Stimulated activated CD4-positive, alpha-beta T cell treated with anti-CD3 and anti-CD28 coated beads, Interleukin-12 subunit alpha, Interleukin-12 subunit beta, amount 100 ng/mL, for 48 hours (primary cell): ENCODE measurements at places on chromosomes 16 and 17.
A peak's percentile ranks its signal among the peaks of the same experiment; 100 is the strongest.

DNA sequence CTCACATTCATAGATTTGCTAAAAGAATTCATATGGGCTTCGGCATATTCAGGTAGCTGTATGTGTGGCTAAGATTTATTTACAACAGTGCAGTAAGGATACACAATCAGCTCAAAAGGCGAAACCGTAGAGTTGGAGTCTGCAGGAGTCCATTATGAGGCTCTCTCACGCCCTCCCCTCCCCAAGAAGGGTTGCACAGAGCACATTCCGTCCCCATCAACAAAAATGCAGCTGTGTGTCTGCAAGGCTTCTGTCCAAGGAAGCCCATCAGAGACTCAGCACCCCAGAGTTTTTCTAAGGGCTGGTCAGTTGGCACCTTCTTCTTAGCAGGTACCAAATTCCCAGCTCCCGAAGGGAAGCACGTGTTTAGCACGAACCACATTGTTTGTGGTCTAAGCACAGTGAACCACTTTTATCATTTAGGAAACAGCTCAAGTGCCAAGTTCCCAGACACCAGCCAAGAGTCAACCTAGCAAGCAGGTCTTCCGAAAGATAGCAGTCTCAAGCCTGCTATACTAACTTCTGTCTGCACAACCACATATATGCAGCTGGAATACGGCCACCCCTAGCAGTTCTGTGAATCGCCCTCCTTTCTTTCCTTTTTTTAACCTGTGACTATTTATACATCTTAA is 28.5 kb upstream of the MEAK7 start:
- no peak for DNase-seq

- no peak for DNase-seq
Observed at GRCh38 chr17:13920413-13920812, 148.9 kb upstream of the COX10 start.

DNA sequence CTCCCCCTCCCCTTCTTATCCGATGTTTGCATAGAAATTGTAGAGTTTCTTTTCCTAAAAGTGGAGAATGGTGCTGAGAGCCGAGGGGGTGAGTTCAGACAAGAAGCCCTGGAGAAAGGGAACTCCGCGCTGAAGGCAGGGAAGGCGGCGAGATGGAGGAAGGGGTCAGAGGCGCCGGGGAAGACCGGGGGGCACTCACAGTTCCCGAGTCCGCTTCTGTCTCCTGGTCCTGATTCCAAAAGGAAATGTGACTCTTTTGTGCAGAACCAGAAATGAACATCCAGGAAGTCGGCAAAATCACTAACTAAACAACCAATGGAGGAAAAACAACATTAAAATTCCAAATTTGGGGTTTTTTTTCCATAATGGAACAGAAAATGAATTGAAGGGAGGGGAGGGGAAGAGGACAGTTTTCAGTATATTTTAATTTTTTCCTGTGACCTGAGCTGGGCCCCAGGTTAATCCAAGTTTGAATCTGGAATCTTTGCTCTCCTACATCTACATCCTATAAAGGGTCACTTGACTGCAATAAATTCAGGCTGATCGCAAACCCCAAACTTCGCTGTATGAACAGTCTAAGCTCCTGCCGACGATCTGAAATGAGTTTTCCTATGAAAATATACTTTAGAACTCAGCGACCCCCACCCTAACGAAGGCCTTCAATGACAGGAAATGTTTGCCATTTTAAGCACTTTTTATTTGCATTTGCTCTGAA is 252.3 kb downstream of the C16orf95 start:
- no peak for DNase-seq

DNA sequence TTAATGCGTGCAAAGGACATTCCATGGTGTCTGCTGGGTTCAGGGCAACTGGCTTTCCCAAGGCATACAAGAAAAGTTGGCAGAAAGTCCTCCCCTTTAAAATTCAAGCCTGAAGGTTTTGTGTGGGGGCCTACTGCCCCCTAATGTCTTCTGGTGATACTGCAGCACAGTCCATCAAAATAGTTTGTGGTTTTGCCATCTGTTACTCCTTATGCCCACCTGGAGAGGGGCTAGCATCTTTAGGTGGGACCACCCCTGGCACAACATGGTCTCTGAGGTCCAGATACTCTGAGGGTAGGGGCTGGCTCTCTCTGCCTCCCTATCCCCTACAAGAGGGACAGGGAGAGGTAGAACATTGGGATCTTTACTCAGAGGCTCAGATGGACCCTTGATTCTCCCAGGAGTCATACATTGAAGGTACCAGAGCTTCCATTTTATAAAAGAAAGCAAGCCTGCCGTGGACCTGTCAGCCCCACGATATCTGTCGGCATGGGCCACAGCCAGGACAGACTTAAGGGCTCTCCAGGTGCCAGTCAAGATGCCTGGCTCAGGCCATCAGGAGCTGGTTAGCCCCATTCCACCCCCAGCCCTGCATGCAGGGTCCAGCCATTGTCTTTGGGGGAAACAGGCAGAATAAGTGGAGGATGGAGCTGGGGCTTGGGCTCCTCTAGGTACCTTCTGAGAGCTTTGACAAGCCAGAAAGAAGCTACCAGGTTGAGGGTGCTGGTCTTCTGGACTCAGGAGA is 6.3 kb downstream of the ESRP2 start:
- DNase-seq: no peak

DNA sequence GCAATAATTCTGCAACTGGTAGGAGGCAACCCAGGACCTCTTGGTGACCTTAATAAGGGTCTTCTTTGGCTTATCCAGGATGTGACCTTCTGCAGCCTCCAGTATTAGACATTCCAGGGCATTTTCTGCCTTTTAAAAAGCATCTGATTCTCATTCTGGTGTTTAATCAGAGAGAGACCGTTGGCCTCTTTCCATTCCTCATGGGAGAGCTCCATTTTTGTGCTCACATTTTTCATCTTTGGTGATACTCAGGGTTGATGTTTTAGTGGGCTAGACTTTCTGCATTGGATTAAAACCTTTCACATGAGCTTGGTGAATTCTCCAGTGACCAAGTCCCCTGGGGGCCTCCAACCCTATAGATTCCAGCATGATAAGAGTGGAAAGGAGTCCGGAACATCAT is 150.2 kb upstream of the CACNG5 start:
- no peak for DNase-seq

GRCh38 chr17:80486692-80487091 is 10.3 kb upstream of the NPTX1 start:
- no peak for DNase-seq

DNA sequence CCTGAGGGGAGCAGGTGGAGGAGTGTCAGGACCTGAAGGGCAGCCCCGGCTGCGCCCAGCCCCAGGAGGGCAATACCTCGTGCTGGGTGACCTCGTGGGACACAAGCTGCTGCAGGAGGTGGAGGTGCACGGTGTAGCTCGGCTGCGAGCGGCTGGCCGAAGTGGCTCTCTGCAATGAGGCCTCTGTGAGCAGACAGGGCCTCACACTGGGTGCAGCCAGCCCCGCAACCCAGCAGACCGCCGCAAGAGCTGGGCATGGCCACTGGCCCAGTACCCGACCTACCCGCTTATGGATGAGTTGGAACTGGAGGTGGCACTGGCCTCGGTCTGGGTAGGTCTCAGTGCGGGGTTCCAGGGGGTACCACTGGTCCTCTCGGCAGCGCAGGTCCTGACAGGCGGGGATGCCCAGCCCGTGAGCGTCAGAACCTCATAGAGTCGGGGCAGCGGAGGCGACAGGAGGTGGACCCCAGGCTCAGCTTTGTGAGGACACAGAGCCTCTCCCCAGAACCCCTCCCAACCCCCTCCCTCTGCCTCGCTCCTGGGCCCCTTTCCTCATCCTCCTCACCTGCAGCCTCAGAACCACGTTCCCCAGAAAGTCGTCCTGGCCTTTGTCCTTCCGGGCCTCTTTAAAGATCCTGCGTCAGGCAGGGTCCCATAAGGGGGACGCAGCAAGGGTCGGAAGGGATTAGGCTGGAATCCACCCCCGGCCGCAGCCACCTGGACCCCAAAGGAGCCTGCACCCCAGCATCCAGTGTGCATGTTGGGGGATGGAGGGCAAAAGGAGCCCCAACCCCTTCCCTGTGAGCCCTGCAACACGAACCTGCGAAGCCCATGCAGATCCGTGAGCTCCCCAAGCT is 4.0 kb downstream of the UNC13D start:
- no peak for DNase-seq

- no peak for DNase-seq
Observed at GRCh38 chr17:81258292-81258691, 19.2 kb downstream of the NDUFAF8 start.

- DNase-seq: peak; percentile 13
Observed at GRCh38 chr17:44655983-44656710, at the start of gene MEIOC. Gene MEIOC, plus strand, starts transcription at chr17:44656468. Its CDS starts 146 bp downstream, at chr17:44656614.

DNA sequence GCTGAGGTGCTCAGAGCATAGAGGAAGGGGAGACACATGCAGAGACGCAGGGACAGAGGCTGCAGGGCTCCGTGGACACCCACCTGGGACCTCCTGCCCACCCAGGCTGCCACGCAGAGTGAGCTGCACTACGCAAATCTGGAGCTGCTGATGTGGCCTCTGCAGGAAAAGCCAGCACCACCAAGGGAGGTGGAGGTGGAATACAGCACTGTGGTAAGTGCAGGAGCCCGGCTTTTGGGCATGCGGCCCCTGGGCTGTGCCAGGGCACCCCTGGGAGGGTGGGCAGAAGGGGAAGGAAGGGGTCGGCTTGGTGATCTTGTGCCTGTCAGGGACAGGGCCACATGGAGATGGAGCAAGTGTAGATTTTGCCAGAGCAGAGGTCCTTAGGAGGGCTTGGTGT is 15.2 kb downstream of the CD300A start:
- DNase-seq: no peak

DNA sequence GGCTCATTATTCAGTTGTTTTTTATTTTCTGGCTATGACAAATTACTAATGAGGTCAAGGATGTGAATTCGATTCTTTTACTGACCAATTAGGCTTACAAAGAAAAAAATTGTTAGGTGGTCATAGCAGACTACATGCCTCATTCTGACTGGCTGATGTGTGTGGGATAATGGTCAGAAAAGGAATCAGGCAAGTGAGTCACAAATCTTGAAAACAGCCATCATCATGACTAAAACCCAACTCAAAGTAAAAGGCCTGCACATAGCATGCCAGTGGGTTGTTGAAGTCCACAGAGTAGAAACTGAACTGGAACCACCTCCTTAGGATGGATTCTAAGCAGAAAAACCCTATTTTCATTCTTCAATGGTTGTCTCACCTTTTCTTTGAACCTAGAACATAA is 8.6 kb downstream of the RPGRIP1L start:
- no peak for DNase-seq

GRCh38 chr17:74368341-74369081 is 1.2 kb downstream of the GPR142 start:
- peak; percentile 75 for DNase-seq

GRCh38 chr17:41413353-41413957 is 10.9 kb downstream of the KRT37 start:
- DNase-seq: no peak

DNA sequence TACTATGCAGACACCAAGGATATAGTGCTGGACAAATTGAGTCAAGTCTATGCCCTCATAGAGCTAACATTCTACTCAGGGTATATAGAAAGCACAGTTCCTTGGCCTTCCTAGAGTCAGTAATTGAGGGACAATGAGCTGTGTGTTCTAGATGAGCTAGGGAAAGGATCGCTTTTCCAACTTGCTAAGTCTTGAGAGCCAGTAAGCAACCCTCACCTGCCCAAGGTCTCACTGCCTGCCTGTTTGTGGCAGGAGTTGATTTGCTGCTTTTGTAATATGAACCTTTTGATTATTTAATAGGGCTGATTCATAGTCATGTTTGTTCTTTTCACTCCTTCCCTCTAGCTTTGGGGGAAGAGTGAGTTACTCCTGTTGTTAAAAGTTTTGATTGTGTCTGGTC is 6.5 kb downstream of the DDX42 start:
- DNase-seq: no peak

- DNase-seq: no peak
Observed at GRCh38 chr16:12901597-12902461, at the start of gene SHISA9. Gene SHISA9, plus strand, starts transcription at chr16:12901598.

- DNase-seq: no peak
Observed at GRCh38 chr16:84886497-84887090, 66.8 kb downstream of the CRISPLD2 start.

- DNase-seq: no peak
Observed at GRCh38 chr16:75460446-75460845, 4.0 kb downstream of the TMEM170A start.

GRCh38 chr17:5665164-5665563 is 80.9 kb upstream of the NLRP1 start:
- no peak for DNase-seq

GRCh38 chr16:67773569-67774456 is 32.5 kb downstream of the RANBP10 start:
- no peak for DNase-seq

DNA sequence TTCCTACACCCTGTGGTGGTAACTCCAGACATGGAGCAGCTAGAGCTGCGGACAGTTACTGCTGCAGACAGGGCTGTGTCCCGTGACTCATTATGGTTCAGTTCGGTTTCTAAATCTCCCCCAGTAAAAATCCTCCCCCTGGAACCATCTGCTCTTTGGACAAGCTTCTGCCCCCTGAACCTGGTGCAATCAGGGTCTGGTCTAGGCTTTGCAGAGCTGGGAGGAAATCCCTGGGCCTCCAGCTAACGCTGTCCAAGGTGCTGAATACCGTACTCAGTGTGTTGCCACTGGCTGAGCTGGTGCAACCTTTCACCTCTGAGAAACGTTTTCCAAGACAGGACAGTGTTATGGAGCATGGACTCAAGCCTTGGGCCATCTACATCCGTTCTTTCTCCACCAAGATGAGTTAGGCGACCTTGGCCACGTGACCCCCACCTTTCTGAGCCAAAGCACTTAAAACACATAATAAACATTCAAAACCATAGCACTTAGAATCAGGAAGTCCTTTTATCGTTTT is 142.0 kb downstream of the CPPED1 start:
- DNase-seq: peak; percentile 10

DNA sequence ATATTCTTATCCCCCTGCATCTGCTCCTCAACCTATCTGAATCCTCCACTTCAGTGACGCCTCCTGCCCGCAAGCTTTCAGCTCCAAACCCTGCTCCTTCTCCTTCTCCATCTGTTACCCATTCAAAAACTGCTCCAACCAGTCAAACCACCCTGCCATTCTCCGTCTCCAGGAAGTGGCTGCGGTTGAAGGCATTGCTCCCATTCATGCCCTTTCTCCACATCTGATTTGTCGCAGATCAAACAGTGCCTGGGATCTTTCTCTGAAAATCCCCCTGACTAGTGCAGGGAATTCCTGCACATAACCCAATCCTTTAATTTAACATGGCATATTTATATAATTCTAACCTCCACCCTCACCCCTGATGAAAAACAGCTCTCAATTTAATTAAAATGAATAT is 56.3 kb downstream of the SLFN5 start:
- no peak for DNase-seq

- DNase-seq: no peak
Observed at GRCh38 chr17:4772235-4772613, 538 bp downstream of the TM4SF5 start.

GRCh38 chr17:39894681-39895376 is 23.6 kb downstream of the GSDMB start:
- no peak for DNase-seq

DNA sequence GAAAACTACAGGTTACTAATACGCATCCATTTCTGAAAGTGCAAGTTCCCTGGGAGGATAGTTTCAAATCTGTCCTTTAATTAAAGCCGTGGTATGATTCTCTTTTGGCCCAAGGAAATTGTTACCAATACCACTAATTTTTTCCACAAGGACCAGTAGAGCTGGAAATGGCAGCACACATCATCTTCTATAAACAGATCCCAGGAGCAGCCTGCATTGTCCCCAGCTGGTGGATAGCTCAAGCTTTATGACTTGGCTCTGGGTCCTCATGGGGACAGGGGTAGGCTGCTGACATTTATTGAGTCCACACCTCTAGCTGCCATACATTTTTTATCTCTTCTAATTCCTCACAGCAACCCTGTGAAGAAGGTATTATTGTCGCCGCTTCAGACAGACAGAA is 35.8 kb upstream of the BHLHA9 start:
- no peak for DNase-seq

GRCh38 chr17:17508646-17509591 is 12.7 kb upstream of the RASD1 start:
- no peak for DNase-seq
